Stimulated activated CD8-positive, alpha-beta memory T cell treated with anti-CD3 and anti-CD28 coated beads, Interleukin-15, amount 100 ng/mL, for 4 hours (primary cell): ENCODE measurements at places on chromosomes 3 and 15.

DNA sequence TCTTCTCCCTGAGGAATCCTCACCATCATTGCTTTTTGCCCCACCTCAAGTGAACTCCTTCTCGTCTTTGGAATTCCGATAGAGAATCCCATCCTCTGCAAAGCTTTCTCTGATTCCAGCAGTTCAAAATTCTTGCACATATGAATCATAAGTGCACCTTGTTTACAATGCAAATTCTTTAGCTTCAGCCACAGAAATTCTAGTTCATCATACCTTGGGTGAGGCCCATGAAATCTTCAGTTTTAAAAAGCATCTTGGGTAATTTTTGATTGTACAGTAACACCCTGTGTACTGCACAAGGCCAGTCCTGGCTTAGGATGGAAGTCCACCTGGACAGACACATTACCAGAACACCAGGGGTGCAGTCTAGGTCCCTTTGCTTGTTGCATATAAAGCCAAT is 30.8 kb downstream of the MDFIC2 start:
- DNase-seq, result no peak

GRCh38 chr3:32865383-32865782 is 47.6 kb downstream of the TRIM71 start:
- DNase-seq, result no peak

DNA sequence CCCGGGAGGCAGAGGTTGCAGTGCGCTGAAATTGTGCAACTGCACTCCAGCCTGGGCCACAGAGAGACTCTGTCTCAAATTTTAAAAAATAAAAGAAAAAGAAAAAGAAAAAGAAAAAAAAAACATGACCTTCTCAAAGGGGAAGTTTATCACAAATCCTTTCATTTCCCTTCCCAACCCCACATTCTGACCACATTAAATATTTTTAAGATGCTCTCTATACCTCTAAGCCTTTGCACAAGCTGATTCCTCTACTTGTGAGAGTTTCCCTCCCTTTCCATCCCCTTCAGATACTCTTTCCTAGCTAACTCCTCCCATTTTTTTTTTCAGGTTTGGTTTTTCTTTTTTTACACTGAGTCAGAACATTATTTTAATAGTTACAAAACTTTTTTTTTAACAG is 4.0 kb downstream of the HIGD1A start:
- no peak for DNase-seq

DNA sequence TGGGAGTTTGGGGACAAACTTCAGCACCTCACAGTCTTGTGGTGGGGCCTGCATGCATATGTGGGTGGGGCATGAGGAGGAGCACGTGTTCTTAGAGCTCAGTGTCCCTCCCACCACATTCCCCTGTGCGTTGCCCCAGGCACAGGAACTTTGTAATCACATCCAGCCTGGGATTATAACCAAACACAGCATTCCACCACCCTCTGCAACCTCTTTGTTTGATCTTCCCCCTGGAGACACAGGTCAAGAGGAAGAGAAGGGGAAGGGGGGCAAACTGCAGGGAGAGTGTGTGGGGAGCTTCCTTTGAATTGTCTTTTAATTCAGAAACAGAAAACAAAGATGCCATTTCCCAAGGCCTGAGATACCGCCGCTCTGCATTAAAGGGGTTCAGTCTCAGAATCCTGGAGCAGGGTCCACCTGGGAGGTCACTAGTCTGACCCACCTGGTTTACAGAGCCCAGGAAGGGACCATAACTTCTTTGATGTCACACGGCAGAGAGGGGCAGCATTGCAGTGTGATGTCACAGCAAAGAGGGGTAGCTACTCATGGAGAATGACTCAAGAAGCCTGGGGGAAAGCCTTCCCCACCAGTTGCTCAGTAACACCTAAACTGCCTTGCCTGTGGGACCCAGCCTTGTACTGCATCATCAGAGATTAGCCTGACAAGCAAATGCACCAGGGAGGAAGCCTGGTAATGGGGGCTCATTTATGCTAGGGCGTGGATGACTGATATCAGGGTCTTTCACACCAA is 106.3 kb upstream of the RNU6-1 start:
- DNase-seq, result no peak

DNA sequence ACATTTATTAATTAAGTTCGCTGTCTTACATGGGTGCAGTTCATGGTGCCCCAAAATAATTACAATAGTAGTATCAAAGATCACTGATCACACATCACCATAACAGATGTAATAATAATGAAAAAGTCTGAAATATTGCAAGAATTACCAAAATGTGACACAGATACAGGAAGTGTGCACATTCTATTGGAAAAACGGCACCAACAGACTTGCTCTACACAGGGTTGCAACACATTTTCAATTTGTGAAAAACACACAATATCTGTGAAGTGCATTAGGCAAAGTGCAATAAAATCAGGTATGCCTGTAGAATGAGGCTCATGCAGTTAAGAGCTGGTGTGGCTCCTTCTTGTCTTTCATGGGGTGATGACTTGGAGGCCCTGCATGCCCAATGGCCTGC is 265.8 kb downstream of the RPLP1 start:
- no peak for DNase-seq

- no peak for DNase-seq
These were observed 100.2 kb downstream of the SV2B start for GRCh38 chr15:91200101-91200754.

DNA sequence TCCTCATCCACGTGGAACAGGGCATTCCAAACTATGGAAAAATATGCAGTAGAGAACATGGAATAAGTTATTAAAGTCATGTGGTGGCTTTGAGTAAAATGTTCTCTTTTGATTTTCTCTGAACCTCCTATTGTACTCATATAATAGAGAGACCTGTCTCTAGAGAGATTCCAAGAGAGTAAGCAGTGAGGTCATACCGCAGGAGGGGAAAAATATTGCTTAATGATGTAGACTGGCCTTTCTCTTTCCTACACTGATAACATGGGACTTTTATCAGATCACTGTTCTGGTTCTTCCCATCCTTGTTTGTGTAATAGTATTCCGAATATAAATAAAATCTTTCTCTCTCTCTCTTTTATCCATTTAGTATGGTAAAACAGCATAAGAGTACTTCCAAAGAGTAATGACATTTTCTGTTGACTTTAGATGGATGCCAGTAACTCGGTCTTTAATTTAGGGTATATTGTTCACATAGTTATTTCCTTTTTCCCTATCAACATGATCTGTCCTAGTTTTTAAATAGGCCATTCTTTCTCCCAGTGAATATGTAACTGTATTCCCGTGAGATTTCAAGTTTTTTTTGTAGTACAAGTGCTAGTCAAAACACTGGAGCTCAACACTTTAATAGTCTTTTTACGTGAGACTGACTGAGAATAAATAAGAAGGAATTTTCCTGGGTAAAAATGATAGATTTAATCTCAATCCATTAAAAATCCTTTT is 814.0 kb upstream of the LMCD1 start:
- DNase-seq, result no peak
